ENCODE measurements at places on chromosomes 4 and X. TPM values are rescaled to one million over a fixed set of nuclear protein-coding genes. Genes with fewer than 3 reads are reported as not detected.
A peak's percentile ranks its signal among the peaks of the same experiment; 100 is the strongest.

Gene DACH2
- not detected for total RNA-seq

Gene UGT2B15
- total RNA-seq: not detected

DNA sequence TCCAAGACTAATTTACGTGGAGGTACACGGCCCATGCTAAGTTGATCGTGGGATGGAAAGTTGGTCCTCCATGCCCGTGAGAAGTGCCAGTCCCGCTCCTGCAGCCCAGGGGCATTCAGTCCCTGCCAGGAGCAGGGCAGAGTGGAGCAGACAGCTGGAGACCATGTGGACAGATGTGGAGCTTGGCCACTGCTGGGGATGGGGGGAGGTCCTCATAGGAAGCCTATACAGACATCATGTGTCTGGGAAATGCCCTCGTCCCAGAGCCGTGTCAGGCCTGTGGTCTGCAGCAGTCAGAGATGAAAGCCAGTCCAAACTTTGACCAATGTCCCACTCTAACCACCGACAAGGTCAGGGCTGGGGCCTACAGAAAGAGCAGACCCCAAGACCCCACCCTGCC lies 118.4 kb downstream of the CPZ start:
- H3K36me3 ChIP-seq: no peaks in the 10 kb centered on the region
- H3K4me1 ChIP-seq: peaks cover 2% of the 10 kb centered on the region
- peaks cover 12% of the 10 kb centered on the region for H3K27me3 ChIP-seq
- peak; percentile 69 for DNase-seq
- no peak overlapping the region for H3K27ac ChIP-seq
- H3K4me3 ChIP-seq: no peak overlapping the region

GRCh38 chrX:143336261-143336660 lies 181.0 kb downstream of the SPANXN3 start:
- no peak for DNase-seq
- no peak overlapping the region for H3K27ac ChIP-seq
- H3K36me3 ChIP-seq: no peaks in the 10 kb centered on the region
- no peaks in the 10 kb centered on the region for H3K4me1 ChIP-seq
- no peaks in the 10 kb centered on the region for H3K27me3 ChIP-seq

Gene SPANXD
- not detected for total RNA-seq

- no peak overlapping the region for H3K27ac ChIP-seq
- H3K4me3 ChIP-seq: no peak overlapping the region
- no peaks in the 10 kb centered on the region for H3K27me3 ChIP-seq
- H3K36me3 ChIP-seq: no peaks in the 10 kb centered on the region
These were observed 340.0 kb downstream of the DCAF12L2 start for GRCh38 chrX:125826080-125826479.

- no peak overlapping the region for H3K4me3 ChIP-seq
- DNase-seq: no peak
- no peaks in the 10 kb centered on the region for H3K27me3 ChIP-seq
- H3K36me3 ChIP-seq: no peaks in the 10 kb centered on the region
These were observed 45.1 kb downstream of the TBC1D9 start for GRCh38 chr4:140710908-140711622.

Gene DGAT2L6
- not detected for total RNA-seq

Gene ZC4H2
- total RNA-seq: 17.5 TPM

GRCh38 chrX:30568136-30568535 lies 9.4 kb downstream of the TASL start:
- H3K36me3 ChIP-seq: no peaks in the 10 kb centered on the region
- peak overlapping the region; percentile 39 for H3K27ac ChIP-seq
- peaks cover 6% of the 10 kb centered on the region for H3K4me1 ChIP-seq
- DNase-seq: no peak
- H3K27me3 ChIP-seq: no peaks in the 10 kb centered on the region

Gene FAM47E
- total RNA-seq: 0.55 TPM

- H3K27me3 ChIP-seq: no peaks in the 10 kb centered on the region
- no peaks in the 10 kb centered on the region for H3K4me1 ChIP-seq
- H3K27ac ChIP-seq: no peak overlapping the region
- no peak overlapping the region for H3K4me3 ChIP-seq
These were observed 569.4 kb downstream of the BCOR start for GRCh38 chrX:39528161-39528916.

Gene TLR1
- total RNA-seq: 0.42 TPM

Gene NAP1L2
- not detected for total RNA-seq

Gene S100G
- total RNA-seq: not detected

GRCh38 chr4:126740687-126741086 lies 892.1 kb upstream of the INTU start:
- no peak overlapping the region for H3K4me3 ChIP-seq
- H3K36me3 ChIP-seq: peaks cover 3% of the 10 kb centered on the region
- no peaks in the 10 kb centered on the region for H3K27me3 ChIP-seq
- no peak for DNase-seq

Gene SLC2A9
- 0.43 TPM for total RNA-seq

DNA sequence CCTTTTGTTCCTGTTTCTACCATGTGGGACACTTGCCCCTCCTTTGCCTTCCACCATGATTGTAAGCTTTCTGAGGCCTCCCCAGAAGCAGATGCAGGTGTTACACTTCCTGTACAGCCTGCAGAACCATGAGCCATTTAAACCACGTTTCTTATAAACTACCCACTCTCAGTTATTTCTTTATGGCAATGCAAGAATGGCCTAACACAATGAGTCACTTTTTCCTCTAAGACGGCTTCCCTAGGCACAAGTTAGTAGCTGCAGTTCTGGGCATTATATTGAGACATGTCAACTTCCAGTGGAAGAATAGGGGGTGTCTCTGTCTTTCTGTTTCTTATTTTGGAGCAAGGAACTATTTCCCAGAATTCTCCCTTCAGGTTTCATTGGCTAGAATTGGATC lies 32.9 kb upstream of the DIPK2B start:
- DNase-seq: no peak
- H3K4me3 ChIP-seq: no peak overlapping the region
- H3K4me1 ChIP-seq: no peaks in the 10 kb centered on the region
- no peak overlapping the region for H3K27ac ChIP-seq

DNA sequence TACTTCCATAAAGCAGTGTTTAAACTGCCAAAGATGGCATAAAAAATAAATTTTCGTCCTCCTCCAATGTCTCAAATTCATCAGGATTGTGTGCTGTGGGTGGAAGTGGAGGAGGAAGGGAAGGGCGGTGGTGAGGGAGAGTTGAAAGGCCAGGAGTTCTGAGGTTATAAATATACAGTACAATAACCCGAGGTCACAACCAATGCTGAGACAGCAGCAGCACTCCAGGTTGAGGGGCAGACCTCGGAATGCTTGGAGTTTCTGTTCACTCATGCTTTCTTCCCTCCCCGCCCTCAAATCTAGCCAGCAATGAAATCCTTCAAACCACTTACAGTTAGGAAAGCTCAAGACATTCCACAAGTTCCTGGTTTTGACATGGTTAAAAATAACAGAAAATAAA lies 134.0 kb upstream of the SMAD1 start:
- no peak overlapping the region for H3K4me3 ChIP-seq
- H3K27ac ChIP-seq: no peak overlapping the region
- peaks cover 17% of the 10 kb centered on the region for H3K27me3 ChIP-seq

DNA sequence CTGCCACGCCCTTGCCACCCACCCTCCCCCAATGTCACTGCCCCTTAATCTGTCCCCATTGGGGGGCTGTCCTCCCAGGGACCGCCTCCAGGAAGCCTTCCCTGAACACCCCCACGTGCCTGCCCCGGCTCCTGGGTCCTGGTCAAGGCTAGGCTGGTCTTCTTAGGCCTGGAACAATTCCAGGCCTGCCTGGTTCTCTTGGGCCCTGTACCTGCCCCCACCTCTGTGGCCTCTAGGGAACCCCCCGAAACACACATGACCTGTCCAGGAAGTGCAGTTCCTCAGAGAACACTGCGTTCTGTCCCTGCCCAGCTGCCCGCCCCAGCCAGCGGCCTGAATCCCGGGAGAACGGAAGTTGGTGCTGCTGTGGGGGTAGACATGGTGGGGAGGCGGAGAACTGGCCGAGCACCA lies 5.1 kb downstream of the MXD4 start:
- peaks cover 14% of the 10 kb centered on the region for H3K4me1 ChIP-seq
- H3K27me3 ChIP-seq: no peaks in the 10 kb centered on the region
- DNase-seq: no peak
- no peak overlapping the region for H3K4me3 ChIP-seq

GRCh38 chr4:94357624-94358023 lies 15.0 kb upstream of the HPGDS start:
- H3K4me1 ChIP-seq: peaks cover 3% of the 10 kb centered on the region
- H3K27me3 ChIP-seq: no peaks in the 10 kb centered on the region
- no peak for DNase-seq
- no peak overlapping the region for H3K27ac ChIP-seq
- H3K36me3 ChIP-seq: no peaks in the 10 kb centered on the region
- H3K4me3 ChIP-seq: no peak overlapping the region

Gene APOOL
- 19.7 TPM for total RNA-seq

Gene CXCL1
- total RNA-seq: 132 TPM

- no peak overlapping the region for H3K27ac ChIP-seq
- no peaks in the 10 kb centered on the region for H3K27me3 ChIP-seq
- H3K4me1 ChIP-seq: no peaks in the 10 kb centered on the region
- no peaks in the 10 kb centered on the region for H3K36me3 ChIP-seq
- no peak overlapping the region for H3K4me3 ChIP-seq
These were observed 34.2 kb upstream of the LRAT start for GRCh38 chr4:154709550-154709949.

Gene PAGE4
- total RNA-seq: not detected

DNA sequence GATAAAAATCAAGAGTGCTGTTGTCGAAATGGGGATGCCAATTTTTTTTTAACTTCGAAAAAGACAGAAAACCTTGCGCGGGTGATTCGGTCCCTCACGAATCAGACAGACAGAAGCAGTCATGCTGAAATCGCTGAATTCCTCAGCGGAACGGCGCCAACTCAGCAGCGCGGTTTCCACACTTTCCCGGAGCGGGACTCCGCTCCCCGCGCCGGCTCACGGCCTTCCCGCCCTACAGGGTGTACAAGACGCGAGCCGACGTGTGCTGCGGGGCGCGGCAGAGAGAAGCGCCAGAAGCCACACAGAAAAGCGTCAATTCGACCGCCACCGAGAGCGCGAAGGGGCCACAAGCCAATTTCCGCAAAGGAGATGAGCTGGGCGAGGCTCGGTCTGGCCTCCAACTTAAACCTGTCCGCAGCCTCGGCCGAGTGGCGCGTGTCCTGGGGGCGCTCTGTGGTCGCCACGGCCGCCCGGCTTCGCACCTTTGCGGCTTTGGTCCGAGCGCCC lies 1.3 kb downstream of the NEXMIF start:
- no peak overlapping the region for H3K27ac ChIP-seq
- peaks cover 14% of the 10 kb centered on the region for H3K27me3 ChIP-seq
- H3K4me3 ChIP-seq: no peak overlapping the region
- no peak for DNase-seq

DNA sequence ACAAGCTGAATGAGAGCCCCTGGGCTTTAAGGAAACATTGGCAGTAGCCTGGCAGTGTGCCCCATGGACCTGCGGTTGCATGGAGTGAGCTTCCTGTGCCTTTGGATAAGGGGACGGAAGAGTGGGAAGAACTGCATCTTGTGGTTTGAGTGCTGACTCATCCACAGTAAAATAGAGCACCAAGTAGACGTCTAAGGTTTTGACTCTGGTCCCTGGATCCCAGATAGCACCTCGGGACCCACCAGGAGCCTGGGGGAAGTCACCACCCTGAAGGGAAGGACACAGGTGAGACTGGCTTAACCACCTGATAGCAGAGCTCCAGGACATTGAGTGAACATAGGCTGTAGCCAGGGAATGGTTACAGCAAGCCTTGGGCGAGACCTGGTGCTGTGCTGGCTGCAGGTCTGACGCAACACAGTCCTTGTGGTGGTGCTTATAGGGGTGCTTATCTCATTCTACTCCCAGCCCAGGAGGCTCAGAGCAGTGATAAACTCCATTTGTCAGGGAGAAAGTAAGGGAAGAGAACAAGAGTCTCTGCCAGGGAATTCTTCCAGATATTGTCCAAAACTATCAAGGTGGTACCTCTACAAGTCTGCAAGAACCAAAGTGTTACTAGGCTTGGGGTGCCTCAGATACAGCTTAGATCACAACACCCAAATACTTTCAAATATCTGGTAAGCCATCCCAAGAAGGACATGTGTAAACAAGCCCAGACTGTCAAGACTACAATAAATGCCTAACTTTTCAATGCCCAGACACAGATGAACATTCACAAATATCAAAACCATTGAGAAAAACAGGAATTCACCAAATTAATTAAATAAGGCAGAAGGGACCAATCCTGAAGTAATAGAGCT lies 123.6 kb upstream of the TET2 start:
- no peak overlapping the region for H3K4me3 ChIP-seq
- no peaks in the 10 kb centered on the region for H3K27me3 ChIP-seq
- no peak for DNase-seq
- H3K36me3 ChIP-seq: no peaks in the 10 kb centered on the region
- H3K27ac ChIP-seq: no peak overlapping the region

DNA sequence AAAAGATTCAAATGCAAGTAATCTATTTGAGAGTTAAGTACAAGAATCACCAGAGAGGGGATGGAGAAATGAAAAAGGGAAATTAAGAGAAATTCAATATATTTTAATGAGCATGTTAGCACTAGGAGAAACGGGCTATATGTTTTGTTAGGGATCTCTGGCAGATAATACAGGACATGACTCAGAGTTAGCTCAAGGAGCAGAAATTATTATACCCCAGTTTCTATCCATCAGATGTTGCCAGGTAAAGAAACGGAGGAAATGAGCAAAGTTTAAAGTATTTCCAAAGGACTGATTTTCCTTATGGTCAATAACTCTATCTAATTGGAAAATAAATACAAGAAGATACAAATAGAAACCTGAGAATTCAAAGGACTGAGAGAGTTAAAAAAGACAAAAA lies 867.6 kb downstream of the TRAM1L1 start:
- H3K27me3 ChIP-seq: peaks cover 3% of the 10 kb centered on the region
- H3K36me3 ChIP-seq: no peaks in the 10 kb centered on the region
- DNase-seq: no peak
- H3K27ac ChIP-seq: no peak overlapping the region
- H3K4me3 ChIP-seq: no peak overlapping the region

DNA sequence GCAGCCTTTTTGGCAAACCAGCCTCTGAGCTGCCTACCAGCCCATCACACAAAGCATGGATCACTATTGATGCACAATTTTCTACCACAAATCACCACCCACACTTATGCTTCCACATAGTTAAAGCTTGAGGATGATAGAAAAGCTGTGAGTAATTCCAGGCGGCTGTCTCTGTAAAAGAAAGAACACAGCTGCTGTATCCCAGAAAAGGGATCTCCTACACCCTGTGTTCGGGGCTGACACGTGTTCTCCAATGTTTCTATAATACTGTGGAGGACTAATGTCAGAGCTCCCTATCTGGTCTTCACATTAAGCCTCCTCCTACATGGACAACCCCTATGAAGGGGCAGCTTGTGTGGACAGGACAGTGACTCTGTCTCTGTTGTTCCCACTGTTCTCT lies 12.5 kb upstream of the BRS3 start:
- no peaks in the 10 kb centered on the region for H3K4me1 ChIP-seq
- no peak overlapping the region for H3K4me3 ChIP-seq
- DNase-seq: no peak
- no peak overlapping the region for H3K27ac ChIP-seq

Gene CFAP99
- total RNA-seq: not detected

Gene XG
- 0.76 TPM for total RNA-seq

Gene RNF4
- 57.6 TPM for total RNA-seq
